ENCODE measurements at places on chromosomes 5 and 9. TPM values are rescaled to one million over a fixed set of nuclear protein-coding genes. Genes with fewer than 3 reads are reported as not detected.

DNA sequence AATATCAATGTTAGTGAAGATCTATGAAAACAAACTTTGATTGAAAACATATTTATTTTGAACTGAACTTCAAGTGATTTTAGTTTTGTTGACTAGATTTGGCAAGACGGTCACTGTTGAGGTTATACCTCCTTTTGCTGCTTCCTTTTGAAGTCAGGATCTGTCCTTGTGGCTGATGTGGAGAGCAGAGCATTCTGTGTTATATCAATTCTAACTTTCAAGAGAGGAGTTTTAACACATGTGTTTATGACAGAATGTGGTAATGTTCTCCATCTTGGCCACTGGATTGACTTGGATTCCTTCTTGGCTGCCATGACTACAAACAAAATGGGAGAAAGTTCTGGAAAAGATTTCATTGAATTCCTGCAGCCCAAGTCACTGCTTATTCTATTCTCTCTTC lies 104.0 kb upstream of the ACTBL2 start:
- no peak for DNase-seq

DNA sequence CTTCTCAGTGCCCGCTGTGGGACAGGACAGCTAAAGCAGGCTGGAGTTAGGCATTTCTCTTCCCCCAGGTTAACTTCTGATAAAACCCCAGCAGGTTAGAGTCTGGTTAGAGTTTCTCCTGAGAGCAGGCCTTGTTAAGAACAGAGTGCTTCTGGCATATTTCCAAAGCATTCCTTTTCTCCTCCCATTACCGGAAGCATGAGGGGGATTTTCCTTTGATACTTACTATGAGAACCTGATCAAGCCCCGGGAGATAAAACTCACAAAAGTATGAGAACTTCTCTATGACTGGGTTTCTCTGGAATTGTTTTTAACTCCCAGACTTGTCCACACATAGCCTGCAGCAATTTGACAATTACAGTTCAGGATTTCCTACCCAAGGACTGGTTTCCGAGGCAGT lies 77.4 kb upstream of the MAST4 start:
- no peak for DNase-seq

DNA sequence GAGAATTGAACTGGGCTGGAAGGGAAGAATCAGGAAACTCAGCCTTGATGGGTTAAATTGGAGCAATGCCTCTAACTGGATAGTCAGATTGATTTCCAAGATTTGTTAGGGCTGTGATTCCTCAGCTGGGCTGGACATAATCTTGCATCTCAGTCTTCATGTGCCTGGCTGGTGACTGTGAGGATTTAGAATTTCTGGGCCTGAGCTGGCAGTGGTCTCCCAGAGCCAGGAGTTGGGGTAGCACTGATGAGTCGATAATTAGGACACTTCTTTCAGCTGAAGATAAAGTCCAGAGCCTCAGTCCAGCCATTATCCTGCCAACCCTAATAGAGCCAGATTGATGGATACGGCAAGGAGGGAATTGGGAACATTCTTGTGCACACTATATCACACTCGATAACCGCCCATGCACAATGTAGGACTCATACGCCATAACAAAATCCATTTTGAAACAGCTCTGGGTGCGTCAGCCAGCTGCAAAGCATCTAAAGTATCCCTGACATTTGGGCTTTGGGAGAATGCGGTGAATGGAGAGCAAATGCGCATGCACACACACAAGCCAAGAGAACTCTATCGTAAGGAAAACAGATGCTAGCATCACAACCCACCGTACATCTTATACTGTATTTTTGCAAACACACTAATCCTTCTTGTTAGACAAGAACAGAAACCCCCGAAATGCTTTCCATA lies 405.1 kb upstream of the KLF4 start:
- DNase-seq: no peak

Gene SLC6A3
- 0.06 TPM for total RNA-seq

GRCh38 chr9:126959336-126959735 lies 44.8 kb downstream of the RALGPS1 start:
- no peak for DNase-seq

Gene RANBP3L
- 1.2 TPM for total RNA-seq

Gene CATSPER3
- total RNA-seq: 0.68 TPM
